ENCODE measurements at places on chromosomes 3 and 15.

GRCh38 chr3:58627570-58627885 lies 39.0 kb downstream of the FAM3D start:
- no peak for DNase-seq

- DNase-seq: no peak
Measured at GRCh38 chr15:31077941-31078340, 23.6 kb downstream of the TRPM1 start.

- peak; percentile 90 for DNase-seq
Measured at GRCh38 chr15:77013776-77014131, 18.8 kb downstream of the PSTPIP1 start.

GRCh38 chr15:71083349-71083748 lies 31.9 kb upstream of the THSD4 start:
- DNase-seq: no peak

DNA sequence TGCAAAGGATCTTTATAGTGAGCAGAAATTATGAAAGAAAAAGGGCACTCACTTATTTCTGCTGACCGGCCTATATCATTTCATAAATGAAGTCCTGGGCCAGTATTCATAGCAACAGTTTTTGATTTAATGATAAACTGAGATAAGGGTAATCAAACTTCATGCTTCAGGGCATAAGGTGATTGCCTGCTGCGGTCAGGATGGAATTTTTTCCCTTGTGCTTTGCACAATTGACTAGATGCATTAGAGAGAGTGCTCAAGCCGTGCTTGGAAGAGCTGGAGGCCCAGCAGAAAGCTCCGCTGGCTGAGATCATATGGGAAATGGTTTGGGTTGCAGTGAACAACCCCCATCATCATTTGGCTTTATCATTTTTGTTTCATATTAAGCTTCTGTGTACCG lies 10.4 kb downstream of the SEMA6D start:
- DNase-seq: no peak

- no peak for DNase-seq
Measured at GRCh38 chr15:99496302-99496629, 69.5 kb upstream of the MEF2A start.
